ENCODE measurements at places on chromosomes 11 and 22.

DNA sequence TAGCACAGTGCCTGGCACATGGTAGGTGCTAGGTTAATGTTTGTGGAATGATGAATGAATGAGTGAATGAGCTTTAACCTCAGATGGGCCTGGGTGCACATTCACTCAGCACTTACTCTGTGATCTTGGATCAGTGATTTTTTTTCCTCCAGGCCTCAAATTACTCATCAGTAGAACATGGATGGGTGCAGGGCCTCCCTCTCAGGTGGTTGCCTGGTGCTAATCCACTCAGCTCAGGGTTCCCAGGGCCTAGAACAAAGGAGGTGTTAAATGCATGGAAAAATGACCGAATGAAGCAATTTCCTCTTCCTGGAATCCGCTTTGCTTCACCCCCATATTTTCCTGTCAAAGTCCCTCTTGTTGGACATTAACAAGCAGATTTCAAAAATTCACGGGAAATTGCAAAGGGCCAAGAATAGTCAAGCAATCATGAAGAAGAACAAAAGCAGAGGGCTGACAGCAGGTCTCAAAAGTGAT, 93.5 kb downstream of the MYEOV start:
- no peaks in the 10 kb centered on the region for H3K36me3 ChIP-seq
- H3K27me3 ChIP-seq, result no peaks in the 10 kb centered on the region
- no peaks in the 10 kb centered on the region for H3K4me1 ChIP-seq
- DNase-seq, result no peak
- H3K4me3 ChIP-seq, result no peak overlapping the region

DNA sequence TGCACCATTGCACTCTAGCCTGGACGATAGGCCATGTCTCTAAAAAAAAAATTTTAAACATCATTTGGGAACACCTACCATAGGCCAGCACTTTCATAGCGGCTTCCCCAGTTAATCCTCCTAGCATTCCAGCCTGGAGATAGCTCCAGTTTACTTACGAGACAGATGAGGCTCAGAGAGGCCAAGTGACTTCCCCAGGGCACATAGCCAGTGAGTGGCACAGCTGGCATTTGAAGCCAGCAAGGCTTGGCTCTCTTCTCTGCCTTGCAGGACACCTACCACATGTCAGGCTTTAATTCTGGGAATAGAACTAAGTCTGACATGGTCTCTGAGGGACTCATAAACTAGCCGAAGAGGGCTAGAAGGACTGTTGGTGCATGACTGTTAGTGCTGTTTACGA, 4.9 kb upstream of the TAGLN start:
- no peak for DNase-seq
- H3K27me3 ChIP-seq, result no peaks in the 10 kb centered on the region
- peaks cover 12% of the 10 kb centered on the region for H3K36me3 ChIP-seq
- peaks cover 16% of the 10 kb centered on the region for H3K4me1 ChIP-seq
- no peak overlapping the region for H3K4me3 ChIP-seq

DNA sequence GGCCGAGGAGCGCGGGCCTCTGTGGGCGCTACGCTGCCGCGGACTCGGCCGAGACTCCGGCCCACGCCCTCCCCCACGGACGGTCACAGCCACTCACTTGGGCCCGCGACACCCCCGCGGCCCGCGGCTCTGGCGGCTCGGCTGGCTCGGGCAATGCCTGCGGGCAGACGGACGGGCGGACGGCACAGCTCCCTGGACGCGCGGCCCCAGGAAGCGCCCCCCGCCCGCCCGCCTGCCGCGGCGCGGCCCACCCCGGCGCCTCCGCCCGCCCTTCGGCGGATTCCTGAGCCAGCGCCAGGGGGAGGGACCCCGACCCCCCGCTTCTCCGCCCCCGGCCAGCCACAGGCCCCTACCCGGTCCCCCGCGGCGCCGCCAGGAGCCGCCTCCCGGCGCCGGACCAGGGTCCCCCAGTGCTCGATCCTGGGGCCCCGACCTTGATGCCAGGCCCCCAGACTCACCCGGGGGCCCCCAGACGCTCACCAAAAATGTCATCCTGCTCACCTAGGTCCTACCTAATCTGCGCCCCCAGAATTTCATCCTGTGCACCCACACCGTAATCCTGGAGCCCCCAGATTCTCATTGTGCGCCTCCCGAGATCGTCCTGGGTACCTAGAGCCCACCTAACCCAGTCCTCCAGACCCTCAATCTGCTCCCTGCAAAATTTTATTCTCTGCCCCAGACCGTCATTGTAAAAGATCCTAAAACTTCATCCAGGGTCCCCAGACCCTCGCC, at the start of gene EFEMP2:
EFEMP2 (minus strand) TSS at position 215 of the 732 bp plus-strand sequence. CDS start 446 bp downstream, outside the sequence.
- peaks cover 25% of the 10 kb centered on the region for H3K36me3 ChIP-seq
- H3K27me3 ChIP-seq, result no peaks in the 10 kb centered on the region
- peaks cover 21% of the 10 kb centered on the region for H3K4me1 ChIP-seq
- H3K4me3 ChIP-seq, result peak within 1 kb of the TSS; percentile 68
- peak within 1 kb of the TSS; percentile 98 for H3K27ac ChIP-seq

DNA sequence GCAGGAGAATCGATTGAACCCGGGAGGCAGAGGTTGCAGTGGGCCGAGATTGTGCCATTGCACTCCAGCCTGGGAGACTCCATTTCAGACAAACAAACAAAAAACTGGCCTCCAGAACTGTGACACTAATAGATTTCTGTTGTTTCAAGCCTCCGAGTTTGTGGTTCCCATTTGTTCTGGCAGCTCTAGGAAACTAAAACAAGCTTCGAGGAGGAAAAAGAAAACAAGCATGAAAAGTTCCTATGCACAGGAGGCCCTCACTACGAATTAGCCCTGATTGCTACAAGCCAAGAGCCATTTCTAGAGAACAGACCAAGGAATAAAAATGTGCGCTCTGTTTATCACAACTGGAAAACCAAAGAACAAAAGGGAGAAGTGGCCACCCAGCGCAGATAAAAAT, 47.8 kb upstream of the SHANK2 start:
- no peak overlapping the region for H3K27ac ChIP-seq
- peaks cover 10% of the 10 kb centered on the region for H3K27me3 ChIP-seq
- no peaks in the 10 kb centered on the region for H3K36me3 ChIP-seq
- no peak for DNase-seq

GRCh38 chr11:79269611-79270307, 171.1 kb downstream of the TENM4 start:
- no peak for DNase-seq
- no peaks in the 10 kb centered on the region for H3K27me3 ChIP-seq
- H3K4me3 ChIP-seq, result no peak overlapping the region
- H3K36me3 ChIP-seq, result no peaks in the 10 kb centered on the region
- H3K4me1 ChIP-seq, result peaks cover 8% of the 10 kb centered on the region

GRCh38 chr11:45649544-45650165, 15.8 kb downstream of the CHST1 start:
- H3K27me3 ChIP-seq, result no peaks in the 10 kb centered on the region
- H3K4me1 ChIP-seq, result no peaks in the 10 kb centered on the region
- H3K36me3 ChIP-seq, result no peaks in the 10 kb centered on the region
- H3K4me3 ChIP-seq, result no peak overlapping the region

DNA sequence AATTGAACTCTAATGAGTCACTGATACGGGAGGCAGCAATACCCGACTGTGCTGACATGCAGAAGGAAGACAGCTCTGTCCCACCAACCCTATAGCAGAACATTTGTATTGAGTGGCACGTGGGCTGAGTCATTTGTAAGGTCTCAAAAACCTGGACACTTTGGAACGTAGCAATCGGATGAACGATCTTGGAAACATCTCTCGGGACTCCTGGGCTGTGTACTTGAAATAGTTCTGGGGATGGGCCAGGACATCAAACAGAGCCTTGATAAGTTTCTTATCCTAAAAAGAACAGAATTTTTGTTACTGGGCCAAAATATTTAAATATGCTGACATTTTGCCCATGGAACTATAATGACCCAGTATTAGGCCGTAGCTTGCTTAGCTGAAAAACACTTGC, 17.1 kb upstream of the NRIP3 start:
- DNase-seq, result no peak
- H3K36me3 ChIP-seq, result no peaks in the 10 kb centered on the region
- H3K4me1 ChIP-seq, result peaks cover 31% of the 10 kb centered on the region
- H3K4me3 ChIP-seq, result no peak overlapping the region
- no peaks in the 10 kb centered on the region for H3K27me3 ChIP-seq
- no peak overlapping the region for H3K27ac ChIP-seq

GRCh38 chr11:19181531-19182261, 20.1 kb downstream of the CSRP3 start:
- no peaks in the 10 kb centered on the region for H3K27me3 ChIP-seq
- no peak for DNase-seq
- peaks cover 4% of the 10 kb centered on the region for H3K36me3 ChIP-seq
- H3K27ac ChIP-seq, result no peak overlapping the region

DNA sequence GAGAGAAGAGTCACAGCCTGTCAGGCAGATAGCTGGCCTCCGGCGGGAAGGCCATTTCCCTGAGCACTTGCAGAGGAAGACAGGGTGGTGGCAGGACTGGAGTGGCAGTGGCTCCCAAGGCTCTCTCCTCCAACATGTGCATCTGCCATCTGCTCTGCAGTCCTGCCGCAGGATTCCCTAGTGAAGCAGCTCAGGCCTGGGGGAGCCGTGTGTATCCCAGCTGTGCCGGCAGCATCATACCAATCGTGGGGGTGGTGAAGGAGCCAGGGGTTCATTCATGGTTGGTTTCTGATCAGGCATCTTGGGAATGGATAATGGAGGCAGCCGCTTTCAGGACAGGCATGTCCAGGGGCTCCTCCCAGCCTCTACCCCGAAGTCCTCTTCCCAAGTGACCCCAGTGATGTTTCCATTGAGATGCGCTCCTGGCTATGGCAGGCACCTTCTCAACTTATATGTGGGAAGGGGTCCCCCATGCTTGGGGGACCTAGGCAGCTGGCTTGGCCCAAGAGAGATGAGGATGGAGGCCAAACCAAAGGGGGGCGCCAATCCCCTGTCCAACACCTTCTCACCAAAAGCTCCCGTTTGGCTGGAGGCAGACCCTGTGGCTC, 6.1 kb downstream of the TAGLN start:
- no peak overlapping the region for H3K27ac ChIP-seq
- H3K4me3 ChIP-seq, result no peak overlapping the region
- peak; percentile 42 for DNase-seq
- H3K4me1 ChIP-seq, result peaks cover 19% of the 10 kb centered on the region

DNA sequence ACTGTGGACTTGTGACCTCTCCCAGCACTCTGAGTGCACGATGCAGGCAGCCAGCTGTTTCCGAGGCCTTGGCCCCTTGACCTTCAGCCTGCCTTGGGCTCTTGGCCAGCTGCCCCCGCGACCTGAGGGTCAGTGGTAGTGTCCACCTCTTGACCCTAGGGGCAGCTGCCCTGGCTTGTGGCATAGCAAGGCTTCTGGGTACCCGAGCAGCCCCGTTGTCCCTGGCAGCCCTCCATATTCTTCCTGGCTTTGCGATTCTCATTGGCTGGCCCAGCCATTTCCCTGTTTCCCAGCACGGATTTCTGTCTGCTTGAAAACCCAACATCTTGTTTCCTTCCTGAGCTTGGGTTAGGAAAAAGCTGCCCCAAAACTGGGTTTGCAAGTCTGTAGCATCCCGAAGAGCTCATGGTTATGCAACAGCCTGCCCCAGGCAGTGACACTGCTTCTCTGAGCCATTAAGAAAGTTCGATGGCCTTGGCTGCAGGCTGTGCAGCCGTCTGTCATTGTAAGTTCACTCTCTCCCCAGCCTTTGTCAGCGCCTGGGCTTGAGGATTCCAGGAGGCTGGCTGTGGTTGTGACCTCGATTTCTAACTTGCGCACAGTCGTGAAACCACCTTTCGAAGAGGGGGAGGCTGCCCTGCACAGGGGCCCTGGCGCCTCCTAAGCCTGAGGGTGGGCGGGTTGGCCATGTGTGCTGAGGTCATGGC, 48.8 kb downstream of the FBLN1 start:
- no peaks in the 10 kb centered on the region for H3K27me3 ChIP-seq
- DNase-seq, result no peak
- H3K4me3 ChIP-seq, result no peak overlapping the region
- peaks cover 37% of the 10 kb centered on the region for H3K36me3 ChIP-seq

GRCh38 chr22:46419754-46420571, 84.4 kb downstream of the TRMU start:
- no peak overlapping the region for H3K27ac ChIP-seq
- H3K27me3 ChIP-seq, result no peaks in the 10 kb centered on the region
- peak; percentile 13 for DNase-seq
- no peaks in the 10 kb centered on the region for H3K36me3 ChIP-seq

GRCh38 chr11:76471382-76471781, 26.6 kb downstream of the EMSY start:
- no peaks in the 10 kb centered on the region for H3K4me1 ChIP-seq
- H3K27ac ChIP-seq, result no peak overlapping the region
- H3K27me3 ChIP-seq, result no peaks in the 10 kb centered on the region
- H3K36me3 ChIP-seq, result peaks cover 38% of the 10 kb centered on the region
- no peak overlapping the region for H3K4me3 ChIP-seq

GRCh38 chr11:90221803-90222458, 918 bp downstream of the CHORDC1 start:
- H3K4me1 ChIP-seq, result peaks cover 17% of the 10 kb centered on the region
- H3K36me3 ChIP-seq, result no peaks in the 10 kb centered on the region
- no peaks in the 10 kb centered on the region for H3K27me3 ChIP-seq
- H3K27ac ChIP-seq, result peak overlapping the region; percentile 92
- DNase-seq, result no peak

- H3K27ac ChIP-seq, result no peak overlapping the region
- H3K4me3 ChIP-seq, result no peak overlapping the region
- peaks cover 19% of the 10 kb centered on the region for H3K36me3 ChIP-seq
- H3K4me1 ChIP-seq, result peaks cover 27% of the 10 kb centered on the region
These were observed 5.5 kb downstream of the HRAS start for GRCh38 chr11:529728-530411.

GRCh38 chr11:36598051-36598450, at the start of gene RAG2:
TSS of gene RAG2 (minus strand) at chr11:36598236. CDS start at chr11:36594168, 4,068 bp downstream.
- no peak within 1 kb of the TSS for H3K27ac ChIP-seq
- DNase-seq, result no peak
- H3K4me3 ChIP-seq, result no peak within 1 kb of the TSS

Data from heart left ventricle (tissue), 16 donors.